Hematopoietic multipotent progenitor cell treated with erythropoietin and hydrocortisone succinate and interleukin-3 and kit ligand, for 4 days (in vitro differentiated cells): ENCODE measurements at places on chromosomes 4 and X.

- DNase-seq = no peak
Measured at GRCh38 chrX:45198706-45199105, 2.0 kb downstream of the DIPK2B start.

DNA sequence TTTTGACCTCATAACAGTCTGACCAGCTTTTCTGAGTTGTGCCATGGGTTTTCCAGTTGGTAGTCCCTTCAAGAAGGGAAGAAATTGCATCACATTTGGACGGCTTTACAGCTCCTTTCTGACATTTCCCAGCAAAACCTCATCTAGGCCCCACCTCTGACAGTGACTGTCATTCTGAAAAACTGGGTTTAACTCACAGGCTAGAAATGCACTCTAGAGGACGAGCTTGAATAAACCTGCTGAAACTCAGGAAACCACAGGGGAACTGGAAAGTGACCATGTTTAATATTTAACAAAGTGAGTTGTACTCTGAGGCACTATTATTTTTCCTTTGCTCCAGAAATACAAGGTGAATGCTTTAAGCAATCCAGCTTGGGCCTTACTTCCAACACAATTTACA, 434.3 kb upstream of the RASGEF1B start:
- peak; percentile 15 for DNase-seq

GRCh38 chr4:156391325-156391653, 437.6 kb upstream of the CTSO start:
- DNase-seq = no peak

DNA sequence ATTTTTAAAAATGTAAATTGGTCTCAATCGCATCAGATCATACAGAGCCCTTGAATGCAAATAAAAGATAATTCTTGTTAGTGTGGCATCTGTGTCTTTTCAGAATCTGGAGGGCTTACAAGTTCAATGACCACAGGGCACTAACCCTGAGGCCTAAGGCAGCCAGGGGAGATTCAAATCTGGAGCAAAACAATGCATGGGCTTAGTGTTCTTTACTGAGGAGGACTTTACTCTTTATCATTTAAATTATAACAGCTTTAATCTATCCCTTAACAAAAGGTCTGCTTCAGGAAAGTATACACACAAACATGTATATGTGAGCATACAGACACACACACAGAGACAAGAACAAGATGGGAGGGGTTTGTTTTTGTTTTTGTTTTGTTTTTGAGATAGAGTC, 51.0 kb upstream of the NSUN7 start:
- DNase-seq = no peak

GRCh38 chrX:49101629-49101984, 21.9 kb upstream of the WDR45 start:
- DNase-seq = no peak

GRCh38 chr4:7187168-7187535, 5.2 kb upstream of the SORCS2 start:
- DNase-seq = no peak

GRCh38 chr4:77308843-77309242, 151.8 kb downstream of the CCNG2 start:
- peak; percentile 75 for DNase-seq

DNA sequence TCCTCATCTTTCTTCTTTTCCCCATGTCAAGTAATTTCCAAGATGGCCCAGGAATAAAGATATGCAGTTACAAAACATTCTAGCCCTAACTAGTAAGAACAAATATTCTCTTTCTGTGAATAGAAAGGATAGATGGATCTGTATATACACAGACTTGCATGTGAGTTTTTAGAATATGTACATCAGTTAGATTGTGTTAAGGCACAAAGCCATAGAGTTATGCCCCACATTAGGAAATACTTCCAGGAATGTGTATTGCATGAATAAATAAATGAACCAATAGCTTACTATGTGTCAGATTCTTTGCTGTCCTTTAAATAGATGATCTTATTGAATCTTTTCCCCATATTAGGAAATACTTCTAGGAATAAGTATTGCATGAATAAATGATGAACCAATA, 46.0 kb upstream of the TMPRSS11E start:
- DNase-seq = no peak
